ENCODE measurements at places on chromosomes 11 and 22.

GRCh38 chr11:130109386-130109785, 39.7 kb downstream of the APLP2 start:
- DNase-seq, result no peak

GRCh38 chr22:42910221-42910942, 53.3 kb upstream of the ARFGAP3 start:
- no peak for DNase-seq

DNA sequence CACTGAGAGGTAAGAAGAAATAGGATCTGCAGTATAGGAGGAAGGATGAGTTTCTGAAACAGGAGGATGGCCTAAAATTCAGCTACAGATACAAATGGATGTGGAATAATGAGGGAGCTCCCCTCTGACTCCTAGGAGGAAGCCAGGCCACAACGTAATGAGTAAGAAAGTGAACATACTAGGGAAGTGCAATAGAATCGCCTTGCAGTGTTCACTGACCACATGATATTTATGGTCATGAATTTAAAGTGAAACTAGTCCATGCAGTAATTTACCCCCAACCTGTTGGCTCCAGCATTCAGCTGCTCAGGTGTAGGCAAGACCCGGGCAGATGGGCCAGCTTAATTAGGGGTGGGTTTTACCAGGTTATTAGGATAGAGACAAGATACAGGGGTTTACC, 101.7 kb downstream of the DEUP1 start:
- DNase-seq, result no peak

GRCh38 chr22:28351476-28351875, 328.2 kb downstream of the TTC28 start:
- no peak for DNase-seq

DNA sequence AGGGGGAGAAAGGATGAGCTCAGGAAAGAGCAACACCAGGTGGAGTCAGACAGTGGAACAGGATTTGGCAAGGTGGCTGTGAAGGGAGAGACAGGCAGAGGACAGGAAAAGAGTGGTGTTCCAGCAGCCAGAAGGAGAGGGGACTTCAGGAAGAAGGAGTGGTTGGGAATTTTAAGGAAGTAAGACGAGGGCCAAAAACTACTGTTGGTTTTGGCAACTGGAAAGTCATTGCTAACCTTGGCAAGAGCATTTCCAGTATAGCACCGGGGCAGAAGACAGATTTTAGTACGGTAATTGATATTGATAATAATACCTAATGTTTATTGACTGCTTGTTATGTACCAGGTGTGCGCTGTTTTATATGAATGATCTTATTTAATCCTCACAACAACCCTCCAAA, 15.4 kb upstream of the DDX6 start:
- no peak for DNase-seq

DNA sequence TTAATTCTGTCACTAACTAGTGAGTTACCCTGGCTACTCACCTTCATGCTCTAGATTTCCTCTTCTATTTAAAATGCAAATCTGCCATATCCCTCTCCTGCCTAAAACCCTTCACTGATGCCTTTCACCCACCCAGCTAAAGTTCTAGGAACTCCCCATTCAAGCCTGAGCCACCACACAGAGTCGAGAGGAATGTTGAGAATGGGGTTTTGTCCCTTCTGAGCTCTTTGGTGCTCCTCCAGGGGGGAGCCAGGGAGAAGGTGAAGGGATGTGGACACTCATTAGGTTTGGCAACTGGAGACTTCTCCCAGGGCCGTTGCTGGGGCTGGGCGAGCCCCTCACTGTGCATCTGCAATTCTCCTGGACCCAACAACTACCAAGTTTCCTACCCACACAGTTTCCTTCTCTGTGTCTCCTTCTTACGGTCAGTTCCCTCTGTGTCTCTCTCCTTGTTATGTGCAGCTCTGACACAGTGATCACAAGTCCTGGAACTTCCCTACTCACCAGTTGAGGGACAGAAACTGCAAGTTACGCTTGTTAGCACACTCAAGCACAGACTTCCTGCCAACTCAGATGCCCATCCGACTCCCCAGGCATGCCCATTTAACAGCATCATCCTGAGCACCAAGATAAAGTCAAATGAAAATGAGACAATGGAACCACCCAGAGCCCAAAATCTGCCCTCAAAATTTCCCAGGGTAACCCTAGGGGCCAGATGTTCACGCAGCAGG, 6.5 kb upstream of the IL10RA start:
- DNase-seq, result no peak

DNA sequence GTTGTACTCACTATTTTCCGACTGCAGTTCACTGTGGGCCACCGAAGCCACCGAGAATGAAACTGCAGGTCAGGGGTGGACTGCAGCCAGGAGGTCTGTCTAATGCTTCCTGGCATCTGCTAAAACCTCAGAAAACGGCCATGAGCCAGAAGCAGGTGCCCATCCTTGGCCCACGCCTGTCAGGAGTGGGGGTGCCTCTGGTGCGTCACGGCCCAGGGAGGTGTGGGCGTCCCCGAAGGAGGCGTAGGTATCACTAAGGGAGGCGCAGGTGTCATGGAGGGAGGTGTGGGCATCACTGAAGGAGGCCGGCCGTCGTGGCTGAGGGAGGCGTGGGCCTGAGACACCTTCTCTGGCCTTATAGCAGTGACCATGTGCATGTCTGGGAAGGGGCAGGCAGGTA, 456.2 kb downstream of the TBC1D22A start:
- DNase-seq, result no peak

- no peak for DNase-seq
These were observed 78.1 kb downstream of the KIAA1671 start for GRCh38 chr22:25030636-25031035.

- DNase-seq, result no peak
These were observed 4.6 kb downstream of the C11orf96 start for GRCh38 chr11:43947003-43947500.

DNA sequence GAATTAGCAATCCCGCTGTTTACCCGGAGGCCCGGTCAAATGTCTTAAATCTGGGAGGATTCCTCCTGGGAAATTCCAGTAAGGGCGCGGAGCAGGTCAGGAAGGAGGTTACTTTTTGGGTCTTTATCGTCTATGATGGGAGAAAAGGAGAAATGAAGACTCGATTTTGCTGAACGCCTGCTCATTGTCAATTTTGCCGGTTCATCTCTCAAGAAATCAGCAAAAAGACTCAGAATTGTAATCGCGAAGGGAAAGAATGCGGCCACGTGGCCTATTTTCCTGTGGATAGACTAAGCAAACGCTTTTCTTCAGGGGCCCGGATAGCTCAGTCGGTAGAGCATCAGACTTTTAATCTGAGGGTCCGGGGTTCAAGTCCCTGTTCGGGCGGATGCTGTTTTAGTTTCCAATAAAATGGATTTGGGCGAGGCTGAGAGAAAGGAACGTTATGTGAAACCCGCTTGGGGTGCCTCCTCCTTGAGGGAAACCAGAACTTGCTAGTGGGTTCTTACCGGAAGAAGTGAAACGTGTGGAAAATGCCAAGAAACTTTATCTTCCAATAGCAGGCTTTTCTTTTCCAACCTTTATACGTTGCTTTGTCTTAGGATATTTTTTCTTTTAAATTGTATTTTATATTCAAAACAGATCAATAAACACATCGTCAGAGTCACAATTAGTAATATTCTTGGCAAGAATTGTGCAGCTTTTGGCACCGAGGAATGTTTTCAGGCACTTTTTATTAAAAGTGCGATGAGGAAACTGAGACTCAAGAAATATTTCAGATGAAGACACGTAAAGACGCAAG, 45.0 kb downstream of the OR4D9 start:
- DNase-seq, result peak; percentile 41

- DNase-seq, result no peak
These were observed 11.4 kb downstream of the PRSS23 start for GRCh38 chr11:86811637-86812321.

DNA sequence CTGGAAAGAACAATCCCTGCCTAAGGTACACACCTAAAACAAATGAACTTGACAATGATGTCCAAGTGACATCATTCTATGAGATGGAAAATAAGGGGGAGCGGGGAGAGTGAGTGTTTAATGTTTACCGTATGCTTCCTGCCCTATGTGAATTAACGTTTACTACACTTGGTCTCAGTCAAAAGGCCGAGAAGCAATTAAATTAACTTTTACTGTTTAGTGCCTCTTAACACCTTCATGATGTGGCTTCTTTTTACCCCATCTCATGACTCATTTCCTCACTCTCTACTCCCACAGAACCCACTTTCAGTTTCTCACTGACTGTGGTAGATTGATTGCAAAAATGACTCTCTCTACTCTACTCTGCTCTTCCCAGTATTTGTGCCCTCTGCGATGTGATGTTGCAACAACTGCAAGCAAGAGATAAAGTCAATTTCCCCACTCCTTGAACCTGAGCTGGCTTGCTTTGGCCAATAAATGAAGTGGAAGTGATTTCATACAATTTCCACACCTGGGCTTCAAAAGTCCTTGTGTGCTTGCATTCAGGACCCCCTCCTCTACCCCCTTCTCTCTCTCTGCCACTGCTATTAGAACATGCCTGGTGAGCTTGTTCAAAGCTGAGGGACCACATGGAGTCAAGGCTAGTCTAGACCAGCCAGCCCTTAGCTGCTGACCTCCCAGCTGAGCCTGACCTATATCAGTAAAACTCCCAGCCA, 11.6 kb upstream of the ALKBH3 start:
- DNase-seq, result no peak

- DNase-seq, result no peak
These were observed 669 bp upstream of the TIGD3 start for GRCh38 chr11:65353900-65354264.

DNA sequence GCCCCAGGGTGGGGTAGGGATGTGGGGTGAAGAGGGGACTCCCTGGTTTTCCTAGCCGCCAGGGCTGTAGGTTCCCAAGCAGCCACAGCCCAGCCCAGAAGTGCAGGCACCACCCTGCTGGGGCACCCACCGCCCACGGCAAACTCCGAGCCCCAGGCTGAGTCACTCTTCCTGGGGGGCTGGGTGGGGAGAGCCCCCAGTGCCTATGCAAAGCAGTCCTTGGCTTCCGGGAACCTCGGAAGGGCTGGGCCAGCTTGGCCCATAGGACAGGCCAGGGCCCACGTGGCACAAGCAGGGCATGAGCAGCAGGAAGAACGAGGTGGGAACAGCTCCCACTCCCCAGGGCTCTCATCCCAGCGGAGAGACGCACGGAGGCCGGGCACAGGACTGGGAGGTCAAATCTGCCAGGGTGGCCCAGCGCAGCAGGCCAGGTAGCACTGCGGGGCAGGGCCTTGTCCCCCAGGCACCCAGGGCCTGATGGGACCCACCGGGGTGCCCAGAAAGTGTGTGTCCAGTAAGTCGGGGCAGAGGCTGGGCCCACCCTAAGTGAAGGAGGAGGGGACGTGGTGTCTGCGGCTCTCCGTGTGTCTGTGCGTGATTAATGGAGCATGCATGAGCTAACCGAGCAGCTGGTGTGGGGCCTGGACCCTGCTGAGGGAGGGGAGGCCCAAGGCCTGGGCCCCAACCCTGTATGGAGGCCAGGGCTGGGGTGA, 4.6 kb upstream of the IL17REL start:
- DNase-seq, result no peak

GRCh38 chr11:17591293-17591692, 44.2 kb downstream of the OTOG start:
- DNase-seq, result no peak

- DNase-seq, result no peak
These were observed 79.1 kb upstream of the CLPB start for GRCh38 chr11:72513411-72513810.

- DNase-seq, result no peak
These were observed 240.5 kb upstream of the CCDC179 start for GRCh38 chr11:23100726-23101125.

GRCh38 chr22:29072979-29073617, at the start of gene KREMEN1:
Gene KREMEN1, plus strand, starts transcription at chr22:29073035. Its CDS starts 96 bp downstream, at chr22:29073131.
- DNase-seq, result no peak

DNA sequence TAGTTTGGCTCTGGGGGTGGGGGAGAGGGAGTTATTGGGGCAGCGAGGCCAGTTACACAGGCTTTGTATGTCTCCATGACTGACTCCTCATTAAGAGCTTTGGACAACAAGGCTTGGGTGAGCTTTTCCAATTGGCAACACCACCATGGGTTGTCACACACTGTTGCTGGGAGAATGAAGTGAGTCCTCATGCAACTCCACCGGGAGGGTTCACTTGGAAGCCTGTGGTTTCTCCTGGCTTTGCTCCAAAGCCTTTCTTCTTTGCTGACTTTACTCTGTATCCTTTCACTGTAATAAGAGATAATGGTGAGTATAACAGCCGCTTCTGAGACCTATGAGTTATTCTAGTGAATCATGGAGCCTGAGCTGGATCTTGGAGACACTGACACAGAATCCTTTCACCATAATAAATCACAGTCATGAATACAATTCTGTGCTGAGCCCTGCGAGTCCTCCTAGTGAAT, 24.9 kb downstream of the EIF3F start:
- DNase-seq, result no peak

GRCh38 chr22:45073064-45073463, 63.3 kb upstream of the PHF21B start:
- DNase-seq, result no peak

GRCh38 chr11:132358573-132358953, 988.1 kb downstream of the NTM start:
- no peak for DNase-seq

GRCh38 chr22:19127329-19128008, 3.6 kb upstream of the TSSK2 start:
- no peak for DNase-seq

- DNase-seq, result no peak
These were observed 9.4 kb upstream of the PATL1 start for GRCh38 chr11:59678118-59678812.

DNA sequence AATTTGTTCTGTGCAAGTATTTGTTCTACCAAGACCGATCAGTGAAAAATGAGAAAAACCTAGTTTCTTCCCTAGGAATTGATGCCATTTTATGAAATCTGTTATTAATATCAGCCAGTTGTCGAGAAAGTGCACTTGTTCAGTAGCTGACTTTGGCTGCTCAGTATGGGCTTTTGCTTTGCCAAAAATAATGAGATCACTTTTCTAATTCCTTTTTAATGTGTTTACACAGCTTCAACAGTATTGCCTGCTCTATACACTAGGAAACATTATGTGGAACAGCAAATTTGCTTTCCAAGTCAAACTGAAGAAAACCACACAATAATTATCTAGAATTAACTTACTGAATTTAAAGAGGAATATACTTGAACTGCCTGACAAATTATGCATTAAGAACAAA, 34.4 kb downstream of the SCUBE2 start:
- DNase-seq, result no peak

- peak; percentile 55 for DNase-seq
These were observed at the start of gene AHNAK for GRCh38 chr11:62546244-62546928. Gene AHNAK, minus strand, starts transcription at chr11:62546806. Its CDS starts 10,708 bp downstream, at chr11:62536098.

DNA sequence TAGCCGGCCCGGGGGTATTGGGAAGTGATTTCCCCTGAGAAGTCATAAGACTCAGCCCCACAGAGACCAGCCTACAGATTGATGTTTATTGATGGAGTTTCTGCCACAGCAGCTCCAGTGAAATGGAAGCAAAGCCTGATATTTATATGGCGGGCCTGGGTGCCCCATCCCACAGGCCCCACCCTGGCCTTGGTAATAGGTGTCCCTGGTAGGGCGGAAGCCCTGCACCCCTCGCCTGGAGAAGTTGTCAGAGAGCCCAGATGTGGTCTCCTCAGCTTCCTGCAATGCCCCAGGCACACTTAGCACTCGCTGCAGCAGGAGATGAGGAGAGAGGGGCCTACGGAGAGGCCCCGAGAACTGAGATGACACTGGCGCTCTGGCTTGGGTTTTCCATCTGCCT, 107.4 kb downstream of the MORC2 start:
- no peak for DNase-seq

GRCh38 chr22:32986766-32987040, 71.5 kb downstream of the SYN3 start:
- DNase-seq, result no peak

GRCh38 chr11:102396708-102397563, 49.9 kb downstream of the BIRC2 start:
- no peak for DNase-seq

- no peak for DNase-seq
These were observed 166.1 kb upstream of the API5 start for GRCh38 chr11:43145653-43146052.

All from activated CD4-positive, alpha-beta T cell treated with anti-CD3 and anti-CD28 coated beads for 1 hour (primary cell).